ENCODE measurements at places on chromosomes 12 and 14.

GRCh38 chr14:50726372-50727107 lies 58.4 kb upstream of the SAV1 start:
- no peak for DNase-seq

- DNase-seq: no peak
Measured at GRCh38 chr12:60205500-60205899, 609.7 kb downstream of the SLC16A7 start.

DNA sequence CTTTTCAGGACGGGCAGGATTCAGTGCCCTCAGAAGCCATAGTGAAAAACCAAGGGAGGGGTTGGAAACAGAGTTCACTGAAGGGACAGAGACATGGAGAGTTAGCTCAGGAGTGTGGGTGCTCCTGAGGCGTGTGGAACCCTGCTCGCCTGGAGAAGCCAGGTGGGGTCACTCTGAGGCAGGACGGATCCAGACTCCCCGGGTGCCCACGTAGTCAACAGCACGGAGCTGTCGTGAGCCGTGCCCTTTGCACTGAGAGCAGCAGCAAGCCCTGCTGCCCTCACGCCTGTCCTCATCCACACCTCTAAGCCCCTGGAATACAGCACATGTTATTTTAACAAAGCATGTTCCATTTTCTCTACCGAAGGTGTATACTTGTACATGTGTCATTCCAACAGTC lies 114.7 kb downstream of the FBXL14 start:
- no peak for DNase-seq

- DNase-seq: no peak
Measured at GRCh38 chr12:58926586-58926985, 6.3 kb upstream of the LRIG3 start.

DNA sequence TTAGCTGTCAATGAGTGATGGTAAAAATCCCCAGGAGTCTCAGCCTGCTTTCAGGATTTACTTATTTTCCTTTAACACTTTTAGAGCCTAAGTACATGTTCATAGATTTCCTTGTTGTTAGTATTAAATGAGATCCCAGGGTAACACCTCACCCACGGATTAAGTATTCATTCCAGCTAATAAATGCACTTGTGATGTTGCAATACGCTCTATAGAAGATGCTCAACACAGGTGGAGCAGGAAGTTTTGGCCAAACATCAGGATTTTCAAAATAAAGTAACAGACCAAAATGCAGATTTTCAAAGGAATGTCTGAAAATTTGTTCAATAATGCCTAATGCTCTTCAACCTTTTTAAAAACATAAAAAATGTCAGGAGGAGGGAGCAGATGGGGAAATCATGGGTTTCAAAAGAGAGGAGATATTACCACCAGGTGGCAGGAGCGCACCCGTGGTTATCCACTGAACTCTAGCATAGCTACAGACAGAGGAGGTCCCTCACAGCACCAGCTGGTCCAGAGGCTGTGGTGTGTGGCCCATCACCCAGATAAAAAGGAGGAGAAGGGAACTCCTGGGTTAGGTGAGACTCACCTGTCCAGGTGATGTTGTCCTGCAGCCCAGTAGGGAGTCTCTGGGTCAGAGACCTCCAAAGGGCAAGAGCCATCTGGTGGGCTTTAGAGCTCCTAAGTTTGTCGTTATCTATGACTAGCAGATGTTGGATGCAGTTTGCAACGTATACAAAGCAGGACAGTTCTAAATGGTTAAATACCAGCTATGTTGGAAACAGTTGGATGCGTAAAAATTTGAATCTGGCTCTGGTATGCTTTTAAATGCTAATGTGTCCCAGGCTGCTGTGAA lies 1158.4 kb upstream of the TMEM132C start:
- peak; percentile 5 for DNase-seq

GRCh38 chr14:50533241-50533705 lies 904 bp upstream of the MAP4K5 start:
- DNase-seq: no peak

- DNase-seq: no peak
Measured at GRCh38 chr12:65434737-65435136, 156.3 kb downstream of the MSRB3 start.
